ENCODE measurements at places on chromosomes 11 and 22.

DNA sequence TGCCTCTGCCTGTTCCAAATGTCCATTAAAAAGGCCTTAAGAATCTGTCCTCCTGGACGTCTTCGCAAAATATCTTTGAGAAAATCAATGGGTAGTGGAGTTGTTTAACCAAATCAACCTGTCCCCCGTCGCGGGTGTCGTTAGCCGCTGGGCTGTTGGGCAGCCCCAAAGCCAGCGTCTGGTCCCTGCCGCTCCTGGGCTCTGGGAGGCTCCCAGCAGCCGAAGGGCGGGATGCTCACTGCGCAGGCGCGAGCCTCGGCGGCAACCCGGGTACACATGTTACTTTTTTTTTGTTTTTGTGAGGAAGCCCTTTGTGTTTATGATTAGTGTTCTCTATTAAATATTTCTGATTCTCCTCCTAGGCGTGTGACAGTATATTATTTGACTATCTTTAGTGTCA, 12.6 kb downstream of the MMP10 start:
- DNase-seq = no peak

- DNase-seq = no peak
These were observed 12.3 kb downstream of the TPCN2 start for GRCh38 chr11:69060806-69061712.

DNA sequence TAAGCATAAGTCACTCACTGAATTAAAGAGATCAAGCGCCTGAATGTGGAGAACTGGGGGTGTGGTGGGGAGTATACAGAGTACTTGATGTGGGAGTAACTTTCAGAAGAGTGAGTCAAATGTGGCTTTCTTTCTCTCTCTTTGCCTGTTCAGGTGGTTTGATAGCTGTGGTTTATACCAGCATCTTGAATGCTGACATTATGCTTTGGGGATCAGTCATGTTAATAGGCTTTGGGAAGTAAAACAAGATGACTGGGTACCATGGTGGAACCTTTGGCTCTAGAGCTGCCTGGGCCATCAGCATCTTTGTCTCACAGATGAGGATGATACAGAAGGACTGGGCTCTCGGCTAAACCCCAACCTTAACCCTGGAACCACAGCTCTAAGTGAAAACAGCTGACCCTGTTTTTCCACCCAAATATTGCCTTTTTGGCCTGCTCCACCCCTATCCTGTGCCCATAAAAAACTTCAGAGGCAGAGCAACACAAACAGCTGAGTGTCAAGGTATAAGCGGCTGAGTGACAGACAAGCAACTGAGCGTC, 58.2 kb upstream of the GNAZ start:
- no peak for DNase-seq

- no peak for DNase-seq
These were observed 1217.9 kb downstream of the LRRC4C start for GRCh38 chr11:40241524-40242051.

DNA sequence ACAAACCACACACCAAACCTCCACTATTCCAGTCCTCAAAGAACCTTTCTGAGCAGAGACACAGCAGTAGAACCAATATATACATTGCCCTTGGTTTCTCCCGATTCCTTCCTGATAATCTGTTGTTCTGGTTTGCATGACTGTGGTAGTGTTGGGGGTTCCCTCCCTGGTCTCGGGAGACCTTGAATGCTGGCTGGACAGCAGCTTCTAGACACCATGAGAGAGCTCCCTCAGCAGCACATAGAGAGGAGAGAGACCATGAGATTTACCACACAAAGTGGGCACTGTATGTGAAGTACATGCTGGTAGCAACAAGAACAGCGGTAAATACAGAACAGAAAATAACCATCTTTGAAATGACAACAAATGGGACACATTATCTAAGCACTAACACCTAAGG, 2.6 kb downstream of the C11orf91 start:
- no peak for DNase-seq

DNA sequence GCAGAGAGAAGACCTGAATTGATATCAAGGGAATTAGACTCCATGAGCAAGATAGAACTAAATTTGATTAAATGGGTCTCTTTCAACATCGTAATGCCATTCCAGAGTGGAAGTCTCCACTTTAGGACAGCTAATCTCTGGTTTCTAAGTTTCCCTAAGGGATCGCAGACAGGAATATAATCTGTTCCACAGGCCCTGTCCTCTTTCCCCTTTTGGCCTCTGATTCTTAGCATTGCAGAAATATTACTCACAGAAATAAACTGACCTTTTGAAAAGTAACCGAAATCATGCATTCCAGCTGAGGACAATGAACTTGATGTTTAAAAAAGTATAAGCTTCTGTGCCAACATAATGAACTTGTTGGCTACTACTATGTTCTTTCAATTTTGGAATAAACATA, 227.8 kb downstream of the ETS1 start:
- DNase-seq = no peak

GRCh38 chr11:2120359-2121100, 18.7 kb downstream of the IGF2 start:
- no peak for DNase-seq

DNA sequence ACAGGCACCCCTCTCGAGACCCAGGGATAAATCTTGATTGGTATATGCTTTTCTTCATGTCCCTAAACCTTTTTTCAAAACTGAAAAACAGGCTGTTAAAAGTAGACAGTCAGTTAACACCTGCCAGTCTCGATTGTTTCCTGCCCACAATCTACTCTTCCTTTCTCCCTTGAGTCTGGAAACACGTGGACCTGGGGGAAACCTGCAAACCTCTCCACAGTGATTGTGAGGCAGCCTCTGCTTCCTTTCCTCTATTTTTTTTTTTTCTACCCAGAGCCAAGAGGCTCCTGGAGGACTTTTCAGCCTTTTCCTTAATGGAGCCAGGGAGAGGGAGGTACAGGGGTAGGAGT, 69.4 kb upstream of the CLMP start:
- no peak for DNase-seq
